ENCODE measurements at places on chromosomes 1 and 21.
A peak's percentile ranks its signal among the peaks of the same experiment; 100 is the strongest.

- no peak for DNase-seq
Observed at GRCh38 chr1:115753830-115754229, 14.7 kb downstream of the CASQ2 start.

DNA sequence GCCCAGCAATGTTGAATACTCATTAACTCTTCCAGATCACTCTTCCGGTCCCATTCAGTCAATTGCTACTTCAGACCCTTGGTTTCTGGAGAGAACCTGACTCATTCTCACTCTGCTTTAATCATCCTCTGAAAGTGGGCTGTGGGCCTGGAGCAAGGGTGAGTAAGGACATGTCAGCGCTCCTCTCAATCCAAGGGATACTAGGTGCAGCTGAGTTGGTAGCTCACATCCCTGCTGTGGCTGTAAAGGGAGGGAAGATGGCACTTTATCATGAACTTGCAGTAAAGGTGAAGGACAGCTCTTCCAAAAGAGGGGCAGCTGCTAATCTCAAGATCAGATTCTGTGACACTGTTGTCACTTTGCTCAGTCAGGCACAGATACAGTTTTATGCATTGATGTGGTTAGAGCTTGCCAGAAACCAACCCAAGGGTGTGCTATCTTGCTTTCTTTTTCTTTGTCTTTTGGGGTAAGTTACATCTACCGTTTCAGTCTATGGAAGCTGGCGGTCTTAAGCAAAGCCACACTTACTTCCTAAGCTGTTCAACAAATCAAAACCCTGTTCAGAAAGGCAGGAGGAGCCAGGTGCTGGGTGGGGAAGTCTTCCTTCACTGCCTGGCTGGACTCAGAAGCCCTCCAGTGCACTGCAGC lies 26.5 kb upstream of the NTPCR start:
- no peak for DNase-seq

DNA sequence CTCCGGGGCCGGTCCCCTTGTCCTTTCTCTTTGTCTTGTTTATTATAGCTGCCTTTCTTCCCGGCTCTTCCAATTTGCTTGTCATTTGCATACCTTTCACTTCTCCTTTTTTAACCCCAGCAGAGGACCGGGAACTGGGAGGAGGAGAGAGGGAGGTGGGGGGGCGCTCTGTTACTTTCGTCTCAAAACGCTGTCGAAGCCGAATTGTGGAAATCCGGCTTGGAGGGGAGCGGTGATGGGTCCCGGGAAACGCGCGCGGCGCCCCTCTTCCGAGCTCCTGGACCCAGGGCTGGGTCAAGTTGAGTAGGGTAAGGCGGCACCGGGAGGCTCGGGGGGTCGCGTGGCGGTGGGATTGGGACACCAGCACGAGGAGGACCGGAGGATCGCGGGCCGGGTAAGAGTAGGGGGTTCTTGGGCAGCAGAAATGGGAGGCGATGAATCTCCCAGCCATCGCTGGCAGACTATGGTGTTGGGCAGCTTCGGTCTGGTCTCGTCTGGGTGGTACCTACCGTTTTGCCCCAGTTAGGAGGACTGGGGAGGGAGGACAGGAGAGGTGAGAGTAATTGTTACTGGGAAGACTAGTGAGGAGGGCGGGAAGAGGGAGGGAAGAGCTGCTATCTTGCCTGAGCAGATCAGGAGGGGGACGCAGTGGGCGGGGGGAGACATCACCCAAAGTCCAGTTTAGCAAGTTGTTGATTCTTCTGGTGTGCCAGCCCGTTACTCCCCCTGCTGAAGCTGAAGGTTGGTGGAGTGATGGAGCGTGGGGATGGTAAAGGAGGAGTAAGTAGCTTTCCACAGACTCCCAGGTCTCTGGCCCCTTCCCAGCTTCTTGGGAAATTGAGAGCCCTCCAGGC lies 1.5 kb downstream of the PROX1 start:
- peak; percentile 33 for DNase-seq

- peak; percentile 36 for DNase-seq
Observed at GRCh38 chr1:201946224-201946908, at the start of gene LMOD1. LMOD1 (minus strand) TSS chr1:201946548; CDS start chr1:201946340, 208 bp downstream.

DNA sequence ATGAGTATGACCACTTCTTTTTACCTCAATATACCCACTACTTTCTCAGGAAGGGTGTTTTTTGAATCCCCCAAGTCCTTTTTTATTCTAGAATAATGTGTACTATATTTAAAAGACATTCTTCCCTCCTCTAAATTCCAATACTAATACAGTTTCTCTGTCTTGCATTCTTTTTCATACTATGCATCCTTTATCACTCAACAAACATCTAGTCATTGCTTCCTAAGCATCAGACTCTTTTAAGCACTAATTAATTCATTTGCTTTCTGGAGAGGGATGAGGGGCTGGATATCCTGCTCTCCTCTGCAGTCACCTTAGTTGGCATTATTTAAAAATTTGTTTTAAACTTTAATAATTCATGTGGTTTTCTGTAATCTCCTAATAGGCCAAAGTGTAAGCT lies 838.8 kb downstream of the KCNT2 start:
- DNase-seq: no peak

DNA sequence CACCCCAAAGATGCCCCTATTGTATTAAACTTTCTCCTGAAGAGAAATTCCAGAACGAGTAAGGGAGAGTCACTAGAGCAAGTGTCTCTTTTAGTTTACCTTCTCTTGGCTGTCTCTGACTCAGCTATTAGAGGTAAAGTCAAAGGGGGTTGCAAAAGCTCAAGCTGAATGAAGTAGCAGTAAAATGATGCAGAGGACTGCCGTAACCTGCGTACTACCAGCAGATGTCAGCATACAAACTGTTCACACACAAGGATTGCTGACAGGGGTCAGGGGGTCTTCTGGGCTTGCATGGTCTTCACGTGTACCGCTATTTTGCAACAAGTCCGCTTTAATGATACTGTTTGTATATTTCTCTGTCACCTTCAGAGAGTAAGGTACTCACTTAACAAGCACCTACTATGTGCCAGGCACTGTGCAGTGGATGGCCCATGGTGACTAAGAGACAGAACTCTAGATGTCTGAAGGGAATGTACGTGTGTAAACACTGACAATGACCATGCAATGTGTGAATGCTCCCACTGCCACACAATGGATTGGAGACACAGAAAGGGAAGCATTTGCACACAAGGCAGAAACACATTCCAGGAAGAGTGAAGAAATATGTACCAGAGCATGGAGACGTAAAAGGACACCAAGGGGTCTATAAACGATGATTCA lies 34.9 kb downstream of the CHML start:
- no peak for DNase-seq

- DNase-seq: no peak
Observed at GRCh38 chr21:33317145-33317544, 7.6 kb upstream of the IFNAR1 start.

DNA sequence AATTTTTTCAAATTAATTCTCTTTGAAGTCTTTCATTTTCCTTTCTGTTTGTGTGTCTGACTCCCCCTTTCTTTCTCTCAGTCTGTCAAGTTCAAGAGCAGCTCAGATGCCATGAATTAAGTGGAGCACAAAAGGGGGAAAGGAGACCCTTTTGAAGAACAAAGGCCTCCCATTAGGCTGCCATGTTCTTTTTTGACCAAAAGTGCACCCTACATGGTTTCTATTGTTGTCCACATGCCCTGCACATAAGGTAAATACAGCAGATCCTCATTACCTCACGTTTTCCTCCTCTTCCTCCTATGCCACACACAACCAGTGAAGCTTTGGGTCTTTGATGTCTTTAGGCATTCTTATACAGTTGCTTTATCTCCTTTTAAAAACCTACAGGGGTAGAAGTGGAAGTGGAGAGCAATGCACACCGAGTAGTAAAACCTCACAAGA lies 47.7 kb downstream of the POU2F1 start:
- no peak for DNase-seq

DNA sequence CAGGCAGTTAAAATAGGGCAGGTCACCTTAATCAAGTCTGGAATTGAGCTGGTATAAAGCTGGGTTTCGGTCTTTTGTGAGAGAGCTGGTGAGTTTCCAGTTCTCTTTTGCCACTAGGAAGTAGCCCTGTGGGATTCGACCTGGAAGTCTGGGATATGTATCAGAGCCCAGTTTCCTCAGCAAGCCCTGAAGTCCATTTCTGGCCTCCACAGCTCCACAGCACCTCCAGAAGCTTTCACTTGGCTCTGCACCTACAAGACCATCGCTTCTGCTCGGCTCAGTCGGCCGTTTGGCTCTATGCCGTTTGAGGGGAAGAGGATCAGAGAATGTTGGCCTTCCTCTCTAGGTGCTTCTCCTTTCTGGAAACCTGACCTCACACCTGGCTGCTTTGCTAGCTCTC lies 148.0 kb downstream of the GALNT2 start:
- DNase-seq: peak; percentile 67

GRCh38 chr1:47334765-47335435 lies 1.3 kb downstream of the CMPK1 start:
- no peak for DNase-seq

DNA sequence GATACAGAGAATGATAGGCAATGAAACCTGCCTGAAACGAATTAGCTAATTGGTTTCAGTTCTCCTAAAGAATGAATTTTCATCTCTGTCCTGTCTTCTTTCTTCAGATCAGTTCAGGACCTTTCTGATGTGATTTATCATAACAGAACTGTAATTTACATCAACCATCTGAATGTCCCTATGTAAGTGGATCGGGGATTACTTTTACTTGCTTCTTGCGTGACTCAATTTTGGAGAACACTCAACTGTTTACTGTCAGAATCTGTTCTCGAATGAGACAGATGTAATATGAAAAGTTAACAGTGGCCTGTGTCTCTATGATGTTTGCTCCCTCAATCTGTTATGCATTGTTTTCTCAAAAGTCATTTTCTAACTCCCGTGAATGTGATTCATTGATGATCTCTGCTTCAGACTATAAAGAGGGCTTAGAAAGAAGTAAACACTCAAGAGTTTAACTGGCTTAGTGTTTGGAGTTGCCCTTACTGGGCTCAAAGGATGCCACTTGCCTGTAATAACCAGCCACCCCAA lies 111.0 kb downstream of the GABPA start:
- no peak for DNase-seq

GRCh38 chr1:27719286-27720251 lies 6.2 kb upstream of the FAM76A start:
- DNase-seq: no peak

DNA sequence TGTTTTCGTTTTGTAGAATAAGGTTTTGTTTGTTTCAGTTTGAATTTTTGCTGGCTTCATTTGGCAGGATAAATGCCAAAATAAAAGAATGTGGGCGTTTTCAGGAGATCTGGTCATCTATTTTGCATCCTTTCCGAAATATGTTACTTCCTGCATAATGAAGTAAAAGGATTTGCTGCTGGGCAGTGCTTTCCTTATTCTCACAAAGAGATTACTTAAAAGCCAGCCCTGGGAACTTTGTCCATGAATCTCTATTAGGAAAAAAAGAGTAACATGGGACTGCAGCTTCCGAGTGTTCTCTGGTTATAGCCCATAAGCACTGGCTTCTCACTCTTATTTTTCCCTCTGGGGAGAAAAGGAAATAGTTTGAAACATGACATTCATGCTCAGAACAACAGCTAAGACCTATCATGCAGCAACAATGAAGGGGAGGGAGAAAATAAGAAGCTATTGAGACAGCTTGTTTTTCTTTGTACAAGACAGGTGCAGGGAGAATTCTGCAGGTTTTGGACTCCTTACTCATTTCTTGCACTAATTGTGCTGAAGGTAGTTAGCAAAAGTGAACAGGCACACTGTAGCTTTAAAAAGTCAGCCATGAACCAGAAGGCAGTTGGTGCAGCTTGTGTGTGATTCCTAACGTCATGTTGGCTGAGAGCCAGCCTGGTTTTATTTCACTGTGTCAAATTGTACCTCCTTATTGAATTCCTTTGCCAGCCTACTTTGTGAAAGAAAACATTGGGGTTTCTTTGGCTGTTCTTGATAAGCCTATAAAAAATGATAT lies at the start of gene SAMD13:
SAMD13 (plus strand) TSS at position 705 of the 781 bp plus-strand sequence. CDS start 1,527 bp downstream, outside the sequence.
- DNase-seq: peak; percentile 80

- no peak for DNase-seq
Observed at GRCh38 chr1:20987831-20988825, 188.6 kb downstream of the EIF4G3 start.

GRCh38 chr1:10046356-10047085 lies 13.8 kb downstream of the UBE4B start:
- peak; percentile 19 for DNase-seq

- no peak for DNase-seq
Observed at GRCh38 chr1:55051169-55051568, 11.8 kb downstream of the PCSK9 start.

- DNase-seq: no peak
Observed at GRCh38 chr1:54199151-54199764, 572 bp downstream of the CYB5RL start.
